ENCODE measurements at places on chromosomes 1 and 21. TPM values are rescaled to one million over a fixed set of nuclear protein-coding genes. Genes with fewer than 3 reads are reported as not detected.

Gene APOBEC4
- not detected for polyA plus RNA-seq

Gene VWA5B1
- polyA plus RNA-seq: 4.5 TPM

Gene TACSTD2
- 0.25 TPM for polyA plus RNA-seq

Gene CFAP107
- 7.0 TPM for polyA plus RNA-seq

Gene LEFTY1
- 2.5 TPM for polyA plus RNA-seq

Gene GCSAML
- 1.3 TPM for polyA plus RNA-seq

Gene NPHS2
- 0.67 TPM for polyA plus RNA-seq

Gene ALX3
- polyA plus RNA-seq: not detected

Gene DAB1
- polyA plus RNA-seq: 27.9 TPM

Gene KRTAP7-1
- not detected for polyA plus RNA-seq

Gene LYSMD1
- polyA plus RNA-seq: 18.7 TPM

Gene RGS7
- 41.1 TPM for polyA plus RNA-seq

Gene F13B
- polyA plus RNA-seq: not detected

Gene KRTAP13-1
- not detected for polyA plus RNA-seq

Gene FOXO6
- 9.4 TPM for polyA plus RNA-seq

Gene SELP
- polyA plus RNA-seq: 1.0 TPM

Gene LIN28A
- 0.20 TPM for polyA plus RNA-seq

Gene TFF2
- not detected for polyA plus RNA-seq

Gene LCE2C
- not detected for polyA plus RNA-seq

Gene NCF2
- 2.8 TPM for polyA plus RNA-seq

Gene TMEM53
- 14.2 TPM for polyA plus RNA-seq

Gene PLEKHA6
- 33.2 TPM for polyA plus RNA-seq

Gene PTPRC
- polyA plus RNA-seq: 8.0 TPM

Gene S100A9
- polyA plus RNA-seq: 2.1 TPM

Gene NUP210L
- 0.48 TPM for polyA plus RNA-seq

Gene MYOG
- polyA plus RNA-seq: 0.69 TPM

Gene KCND3
- 26.2 TPM for polyA plus RNA-seq

Gene KCNC4
- polyA plus RNA-seq: 55.6 TPM

Gene MEX3A
- polyA plus RNA-seq: 35.1 TPM

Gene SMCP
- polyA plus RNA-seq: not detected

Gene GPR25
- polyA plus RNA-seq: 0.63 TPM

Gene PRAMEF10
- polyA plus RNA-seq: not detected

Gene SLAMF9
- not detected for polyA plus RNA-seq

Gene CR1L
- polyA plus RNA-seq: 0.95 TPM

Gene SIM2
- 3.3 TPM for polyA plus RNA-seq

Gene NAV1
- polyA plus RNA-seq: 78.5 TPM

Gene PRCC
- polyA plus RNA-seq: 110 TPM

Gene HES3
- polyA plus RNA-seq: 3.2 TPM

Gene WNT4
- 26.5 TPM for polyA plus RNA-seq

Gene S100A14
- polyA plus RNA-seq: 0.39 TPM

Gene SYTL1
- 1.3 TPM for polyA plus RNA-seq

Gene MCOLN3
- polyA plus RNA-seq: 0.36 TPM

Gene CNTN2
- polyA plus RNA-seq: 37.7 TPM

Measured in spinal cord (tissue), 10 donors.